Spinal cord (tissue), 10 donors: ENCODE measurements at places on chromosomes 5 and 9. TPM values are rescaled to one million over a fixed set of nuclear protein-coding genes. Genes with fewer than 3 reads are reported as not detected.

DNA sequence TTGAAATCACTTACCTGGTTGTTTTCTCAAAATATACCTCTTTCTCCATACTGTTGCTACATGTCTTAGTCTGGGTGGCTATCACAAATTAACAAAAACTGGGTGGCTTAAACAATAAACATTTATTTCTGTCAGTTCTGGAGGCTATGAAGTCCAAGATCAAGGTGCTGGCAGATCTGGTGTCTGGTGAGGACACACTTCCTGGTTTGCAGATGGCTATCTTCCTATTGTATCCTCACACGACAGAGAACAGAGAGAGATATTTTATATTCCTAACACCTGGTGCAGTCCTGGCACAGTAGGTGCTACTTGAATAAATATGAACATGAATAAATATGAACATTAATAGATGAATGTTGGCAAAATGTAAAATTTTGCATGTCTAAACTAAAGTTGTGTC, 164.3 kb upstream of the ACOT12 start:
- no peak for DNase-seq

GRCh38 chr9:13412331-13412730, 132.8 kb upstream of the MPDZ start:
- no peak for DNase-seq

- DNase-seq = no peak
These were observed 106.3 kb downstream of the SLC1A3 start for GRCh38 chr5:36712706-36713105.

DNA sequence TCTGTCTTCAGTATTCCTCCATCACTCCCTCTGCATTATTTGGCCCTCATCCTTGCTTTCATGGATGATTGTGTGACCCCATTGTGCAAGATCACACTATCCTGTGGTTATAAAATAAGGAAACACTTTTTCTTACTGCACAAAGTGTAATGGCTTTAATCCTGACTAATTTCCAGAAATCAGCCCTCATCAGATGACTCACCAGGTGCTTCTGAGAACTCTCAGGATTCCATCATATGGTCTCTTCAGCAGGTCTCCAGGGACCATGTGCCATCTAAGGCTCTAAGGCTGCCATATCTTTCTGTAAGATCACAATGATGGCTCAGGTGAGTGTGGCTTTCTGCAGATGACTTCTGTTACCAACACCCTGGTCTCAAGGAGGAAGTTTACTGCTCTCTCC, 27.3 kb upstream of the FER start:
- DNase-seq = no peak

GRCh38 chr5:108541836-108542235, 159.9 kb upstream of the FBXL17 start:
- no peak for DNase-seq

GRCh38 chr9:101427957-101428655, 7.5 kb downstream of the ALDOB start:
- DNase-seq = no peak

GRCh38 chr5:54894957-54895815, 90.2 kb downstream of the ESM1 start:
- no peak for DNase-seq

DNA sequence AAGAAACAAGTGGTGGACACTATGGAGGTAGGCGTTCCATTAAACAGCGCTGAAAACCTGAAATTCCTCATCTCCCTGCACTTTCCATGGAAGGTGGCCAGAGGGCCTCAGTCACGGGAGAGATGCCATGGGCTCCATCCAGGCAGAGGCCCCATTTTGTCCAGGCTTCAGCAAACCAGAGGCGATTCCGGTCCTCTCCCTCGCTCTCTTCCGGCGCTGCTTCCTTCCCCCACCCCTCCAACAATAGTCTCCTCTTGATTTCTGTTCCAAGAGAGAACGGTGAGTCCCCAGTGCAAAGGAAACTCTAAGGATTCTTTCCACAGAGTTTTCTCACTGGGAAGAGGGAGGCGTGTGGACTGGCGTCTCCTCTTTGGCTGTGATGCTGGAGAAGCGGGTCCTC, 7.5 kb downstream of the ZNF366 start:
- no peak for DNase-seq

DNA sequence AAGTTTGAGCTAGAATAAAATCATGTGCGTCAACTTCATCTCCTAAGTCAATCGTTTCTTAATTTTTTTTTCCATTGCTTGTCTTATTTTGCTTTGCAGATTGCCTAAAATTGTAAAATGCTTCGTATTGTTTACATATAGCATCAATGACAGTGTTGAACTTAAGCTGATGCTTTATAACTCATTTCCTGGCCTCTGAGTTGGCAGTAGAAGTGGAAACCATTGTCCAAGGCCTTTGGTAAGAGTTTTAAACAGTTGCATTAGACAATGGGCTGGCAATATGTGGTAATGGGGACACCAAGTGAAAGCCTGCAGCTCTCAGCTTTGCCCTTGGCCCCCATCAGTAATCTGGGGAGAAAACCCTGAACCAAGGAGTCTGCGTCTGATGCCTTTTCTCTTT, 154.8 kb upstream of the GAS1 start:
- no peak for DNase-seq

GRCh38 chr9:137138722-137139467, at the start of gene GRIN1:
GRIN1 (plus strand) TSS chr9:137139154; CDS start chr9:137139487, 333 bp downstream.
- DNase-seq = peak; percentile 86

- DNase-seq = no peak
These were observed 815.0 kb downstream of the CDH18 start for GRCh38 chr5:19172926-19173470.

DNA sequence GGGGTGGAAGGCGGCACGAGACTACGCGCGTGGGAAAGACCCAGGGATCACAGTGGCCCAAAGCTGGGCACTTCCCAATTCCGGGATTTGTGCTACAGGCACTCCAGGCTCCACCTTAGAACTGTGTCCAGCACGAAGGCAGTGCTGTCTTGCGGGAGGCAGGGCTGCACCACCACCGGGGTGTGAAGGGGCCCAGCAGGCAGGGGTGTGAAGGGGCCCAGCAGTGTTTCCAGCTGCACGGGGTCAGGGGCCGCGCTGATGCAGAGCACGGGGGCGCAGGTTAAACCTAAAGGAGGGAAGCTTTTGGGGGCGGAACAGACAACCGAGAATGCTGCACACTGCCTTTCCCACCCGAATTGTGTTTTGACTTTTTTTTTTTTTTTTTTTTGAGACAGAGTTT, 1.1 kb upstream of the PDCD6 start:
- DNase-seq = no peak

- DNase-seq = no peak
These were observed 46.8 kb upstream of the RNU6ATAC start for GRCh38 chr9:134210908-134211810.

DNA sequence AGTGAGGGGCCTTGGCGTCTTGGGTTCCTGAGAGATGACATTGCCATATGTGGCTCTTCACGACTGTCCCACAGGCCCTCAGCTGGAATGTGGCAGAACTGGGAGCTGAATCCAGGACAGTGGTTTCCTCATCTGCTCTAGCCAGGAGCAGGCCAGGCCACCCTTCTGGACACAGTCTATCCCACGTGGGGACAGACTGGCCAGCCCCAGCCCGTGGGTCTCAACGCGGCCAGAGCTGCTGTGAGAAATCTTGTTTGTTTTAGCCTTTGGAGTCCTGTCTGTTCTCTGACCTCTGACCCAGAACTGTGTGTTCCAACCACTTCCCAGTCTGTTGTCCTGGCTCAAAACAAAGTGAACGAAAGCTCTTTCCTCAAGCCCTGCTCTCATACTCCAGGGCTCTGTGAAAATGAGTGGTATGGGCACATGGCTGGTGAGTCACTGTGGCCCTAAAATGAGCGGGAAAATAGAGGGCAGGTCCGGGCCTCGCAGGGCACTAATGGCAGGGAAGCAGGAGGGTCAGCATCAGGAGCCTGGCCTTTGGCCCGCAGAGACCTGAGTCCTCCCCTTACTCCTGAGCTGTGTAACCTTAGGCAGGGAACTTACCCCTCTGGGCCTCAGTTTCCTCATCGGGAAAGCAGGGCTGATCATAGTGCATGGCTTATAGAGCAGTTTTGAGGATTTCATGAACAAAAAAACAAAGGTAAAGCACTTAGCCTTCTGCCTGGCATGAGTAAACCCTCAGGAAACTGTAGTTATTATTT, 34.8 kb upstream of the GLRX start:
- no peak for DNase-seq

DNA sequence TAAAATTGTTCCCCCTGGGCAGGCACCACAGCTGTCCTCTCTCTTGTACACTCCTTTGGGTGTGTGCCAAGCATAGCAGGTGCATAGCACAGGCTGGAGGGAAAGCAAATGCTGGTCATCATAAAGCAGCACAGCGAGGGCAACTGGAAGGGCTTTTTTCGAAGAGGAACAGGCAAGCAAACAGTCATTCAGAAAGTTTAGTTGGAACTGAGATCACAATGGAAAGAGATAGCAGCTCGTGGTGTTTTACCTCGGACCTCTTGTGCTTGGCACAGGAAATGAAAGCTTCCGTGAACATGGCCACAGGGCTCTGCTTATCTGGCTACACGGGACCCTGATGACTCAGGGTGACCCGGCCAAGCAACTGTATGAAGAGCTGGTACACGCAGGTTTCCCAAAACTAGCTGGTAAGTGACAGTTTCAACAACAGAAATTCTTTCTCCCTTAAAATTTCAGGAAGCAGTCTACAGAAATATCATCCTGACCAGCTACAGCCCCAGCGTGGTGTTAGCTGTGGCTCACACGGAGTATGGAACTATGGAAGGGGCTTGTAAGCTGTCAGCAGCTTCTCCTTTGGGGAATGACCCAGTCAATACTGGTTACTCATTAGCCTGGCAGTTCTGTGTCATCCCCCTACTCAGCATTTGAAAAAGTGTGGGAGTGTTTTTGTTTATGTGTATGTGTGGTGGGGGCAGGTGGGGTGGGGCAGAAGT, 48.1 kb downstream of the POC5 start:
- no peak for DNase-seq

DNA sequence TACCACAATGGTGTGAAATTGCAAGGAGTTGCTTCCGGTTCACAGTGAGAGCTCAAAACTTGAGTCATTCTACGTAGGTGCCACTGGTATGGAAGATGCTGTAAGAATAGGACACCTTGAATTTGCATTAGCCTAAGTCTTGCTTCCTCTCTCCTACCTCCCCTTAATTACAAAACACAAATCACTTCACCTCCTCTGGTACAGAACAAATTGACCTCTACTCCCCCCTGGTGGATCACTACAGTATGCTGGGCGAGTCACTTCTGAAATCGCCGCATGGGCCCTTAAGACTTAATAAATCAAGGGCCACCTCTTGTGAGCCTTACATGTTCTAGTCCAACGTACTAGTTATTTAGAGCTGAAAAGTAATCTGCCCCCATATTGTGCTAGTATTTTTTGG, 145.3 kb upstream of the SMARCA2 start:
- DNase-seq = no peak

DNA sequence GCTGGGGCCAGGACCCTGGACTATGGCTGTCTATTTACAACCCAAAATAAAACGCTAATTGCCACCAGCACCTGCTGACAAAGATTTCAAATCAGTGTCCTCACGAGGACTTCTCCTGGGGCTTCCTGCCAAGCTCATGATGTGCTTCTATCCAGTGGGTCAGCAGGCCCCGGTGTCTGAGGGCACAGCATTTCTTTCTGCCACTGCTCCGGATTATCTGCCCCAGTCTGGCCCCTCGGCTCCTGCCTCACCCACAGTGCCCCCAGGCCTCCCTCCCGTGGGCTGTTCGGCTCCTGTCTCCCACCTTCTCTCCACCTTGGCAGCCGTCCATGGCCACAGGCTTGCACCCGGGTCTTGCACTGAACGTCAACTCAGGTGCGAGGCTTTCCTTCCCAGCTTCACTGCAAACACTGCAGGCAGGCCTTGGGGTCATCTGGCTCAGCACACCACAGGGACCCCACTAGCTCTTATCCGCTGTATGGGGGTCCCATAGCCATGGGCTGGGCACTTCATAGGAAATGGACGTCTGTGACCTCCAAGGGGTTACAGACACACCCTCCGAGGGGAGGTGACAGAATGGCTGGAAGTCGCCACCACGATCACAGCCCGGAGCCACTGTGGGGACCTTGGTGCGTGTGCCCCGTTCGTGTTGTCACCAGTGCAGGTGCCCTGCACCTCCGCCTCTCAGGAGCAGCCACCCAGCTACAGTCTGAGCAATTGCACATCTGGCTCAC, 43.8 kb upstream of the FCN1 start:
- no peak for DNase-seq

DNA sequence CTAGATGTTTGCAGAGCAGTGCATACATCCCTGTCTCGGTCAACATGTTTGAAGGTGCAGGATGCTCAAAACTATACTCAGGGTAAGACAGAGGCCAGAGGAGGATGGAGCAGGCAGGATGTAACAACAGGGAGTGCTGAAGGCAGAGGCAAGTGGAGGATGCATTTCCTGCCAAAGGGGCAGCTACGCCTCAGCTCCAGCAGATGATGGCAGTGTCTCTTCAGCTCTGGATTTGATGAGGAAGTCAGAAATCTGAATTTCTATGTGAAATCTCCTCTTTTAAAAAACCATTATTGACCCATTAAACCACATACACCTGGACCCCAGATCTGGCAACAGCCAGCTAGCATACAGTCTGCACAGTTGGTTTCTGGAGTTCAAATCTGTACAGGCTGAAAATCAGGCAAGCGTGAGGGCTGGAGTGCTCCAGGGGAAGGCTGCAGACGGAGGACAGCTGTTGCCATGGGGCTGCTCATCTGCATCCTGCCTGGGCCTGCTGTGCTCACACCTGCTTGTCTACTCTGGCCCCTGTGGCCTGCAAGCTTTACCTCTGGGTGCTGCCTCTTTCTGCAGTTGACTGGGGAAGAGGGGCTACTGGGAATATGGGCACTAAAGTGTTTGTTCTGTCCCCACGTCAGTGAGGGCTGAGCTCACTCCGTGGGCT, 152.9 kb upstream of the SLC28A3 start:
- DNase-seq = no peak

ZNF454 gene
- 7.7 TPM for total RNA-seq

PRUNE2 gene
- 19.7 TPM for total RNA-seq

RABL6 gene
- 49.1 TPM for total RNA-seq

ISCA1 gene
- 89.1 TPM for total RNA-seq

TNFSF15 gene
- total RNA-seq = 0.69 TPM

PCDHB11 gene
- total RNA-seq = 9.7 TPM

GABRA1 gene
- total RNA-seq = 25.3 TPM

OLFM1 gene
- 52.5 TPM for total RNA-seq

TAF11L5 gene
- not detected for total RNA-seq
